ENCODE measurements at places on chromosomes 7 and 10. TPM values are rescaled to one million over a fixed set of nuclear protein-coding genes. Genes with fewer than 3 reads are reported as not detected.

ANKRD7 gene
- 0.49 TPM for total RNA-seq

CRTAC1 gene
- not detected for total RNA-seq

DNA sequence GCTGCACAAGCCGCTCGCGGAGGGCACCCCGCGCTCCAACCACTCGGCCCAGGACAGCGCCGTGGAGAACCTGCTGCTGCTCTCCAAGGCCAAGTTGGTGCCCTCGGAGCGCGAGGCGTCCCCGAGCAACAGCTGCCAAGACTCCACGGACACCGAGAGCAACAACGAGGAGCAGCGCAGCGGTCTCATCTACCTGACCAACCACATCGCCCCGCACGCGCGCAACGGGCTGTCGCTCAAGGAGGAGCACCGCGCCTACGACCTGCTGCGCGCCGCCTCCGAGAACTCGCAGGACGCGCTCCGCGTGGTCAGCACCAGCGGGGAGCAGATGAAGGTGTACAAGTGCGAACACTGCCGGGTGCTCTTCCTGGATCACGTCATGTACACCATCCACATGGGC is 50.0 kb downstream of the FIGNL1 start:
- DNase-seq = no peak
- H3K36me3 ChIP-seq = peaks cover 74% of the 10 kb centered on the region
- no peaks in the 10 kb centered on the region for H3K27me3 ChIP-seq

LARP4B gene
- 108 TPM for total RNA-seq

- no peaks in the 10 kb centered on the region for H3K27me3 ChIP-seq
- no peak overlapping the region for H3K4me3 ChIP-seq
- no peak for DNase-seq
- no peaks in the 10 kb centered on the region for H3K4me1 ChIP-seq
- H3K27ac ChIP-seq = no peak overlapping the region
These were observed 82.3 kb upstream of the FZD1 start for GRCh38 chr7:91181949-91182348.

DNA sequence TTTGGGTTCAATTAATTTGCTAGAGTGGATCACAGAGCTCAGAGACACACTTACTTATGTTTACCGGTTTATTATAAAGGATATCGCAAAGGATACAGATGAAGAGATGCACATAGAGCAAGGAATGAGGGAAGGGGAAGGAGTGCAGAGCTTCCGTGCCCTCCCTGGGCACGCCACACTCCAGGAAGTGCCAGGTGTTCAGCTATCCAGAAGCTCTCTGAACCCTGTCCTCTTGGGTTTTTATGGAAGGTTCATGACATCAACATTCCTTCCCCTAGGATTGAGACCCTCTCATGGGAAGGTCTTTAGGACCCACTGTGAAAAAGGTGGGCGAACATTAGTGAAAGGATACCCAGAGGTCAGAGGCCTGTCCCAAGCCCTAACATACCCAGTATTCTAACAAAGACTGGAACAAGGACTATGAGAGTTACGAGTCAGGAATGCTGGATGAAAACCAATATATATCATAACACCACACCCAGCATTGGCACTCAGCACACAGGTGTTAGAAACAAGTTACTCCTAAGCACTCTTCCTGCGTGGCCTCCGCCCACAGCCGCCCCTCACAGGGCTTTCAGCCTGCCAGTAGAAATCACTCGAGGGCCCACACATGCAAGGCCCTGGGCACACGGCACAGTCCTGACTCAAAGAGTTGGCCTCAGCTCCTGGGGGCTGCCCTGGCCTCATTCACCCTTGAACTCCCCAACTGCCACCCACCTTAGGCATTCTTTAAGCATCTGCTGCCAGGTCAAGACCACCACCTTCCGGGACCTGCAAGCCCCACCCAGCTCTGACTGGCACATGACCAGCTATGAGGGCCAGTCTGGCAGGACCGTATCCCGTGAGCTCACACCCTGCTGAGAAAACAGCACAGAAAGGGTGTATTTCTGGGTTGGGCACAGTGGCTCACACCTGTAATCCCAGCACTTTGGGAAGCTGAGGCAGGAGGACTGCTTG is 5.6 kb upstream of the AIFM2 start:
- DNase-seq = no peak
- no peak overlapping the region for H3K4me3 ChIP-seq
- H3K27me3 ChIP-seq = no peaks in the 10 kb centered on the region
- H3K4me1 ChIP-seq = no peaks in the 10 kb centered on the region

PDGFA gene
- not detected for total RNA-seq

- H3K4me3 ChIP-seq = no peak overlapping the region
- no peak for DNase-seq
- no peaks in the 10 kb centered on the region for H3K36me3 ChIP-seq
- peaks cover 14% of the 10 kb centered on the region for H3K27me3 ChIP-seq
- H3K4me1 ChIP-seq = no peaks in the 10 kb centered on the region
- H3K27ac ChIP-seq = no peak overlapping the region
These were observed 112.0 kb downstream of the NPTX2 start for GRCh38 chr7:98729121-98729520.
